Astrocyte of the cerebellum (primary cell): ENCODE measurements at places on chromosomes 7 and 10.
A peak's percentile ranks its signal among the peaks of the same experiment; 100 is the strongest.

- no peak for DNase-seq
These were observed 244.2 kb downstream of the CELF2 start for GRCh38 chr10:11261687-11262493.

DNA sequence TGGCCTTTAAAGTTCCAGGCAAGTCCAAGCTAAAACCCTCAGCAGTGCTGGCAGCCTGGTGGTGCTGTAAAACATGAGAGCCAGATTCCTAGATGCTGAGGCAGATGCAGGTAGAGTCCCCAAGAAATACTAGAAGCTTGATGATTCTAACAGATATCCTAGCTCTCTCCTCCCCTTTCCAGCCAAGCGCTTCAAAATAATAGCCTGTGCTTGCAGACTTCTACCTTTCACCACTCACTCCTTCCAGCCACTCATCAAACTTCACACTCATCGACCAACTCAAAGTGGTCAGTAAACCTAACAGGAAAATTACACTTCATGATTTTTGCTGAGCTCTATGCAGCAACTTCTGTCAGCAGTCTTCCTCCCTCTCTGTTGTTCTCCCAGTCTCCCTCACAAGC is 50.2 kb downstream of the LMBR1 start:
- no peak for DNase-seq

GRCh38 chr10:125055446-125055845 is 104.9 kb downstream of the CTBP2 start:
- no peak for DNase-seq

GRCh38 chr7:135620980-135621850 is 41.1 kb upstream of the STMP1 start:
- peak; percentile 88 for DNase-seq
